ENCODE measurements at places on chromosomes 11 and 22. TPM values are rescaled to one million over a fixed set of nuclear protein-coding genes. Genes with fewer than 3 reads are reported as not detected.
A peak's percentile ranks its signal among the peaks of the same experiment; 100 is the strongest.

GRCh38 chr11:100730266-100730665, 43.2 kb downstream of the ARHGAP42 start:
- peaks cover 4% of the 10 kb centered on the region for H3K4me1 ChIP-seq
- DNase-seq, result no peak
- no peaks in the 10 kb centered on the region for H3K27me3 ChIP-seq
- no peaks in the 10 kb centered on the region for H3K36me3 ChIP-seq
- H3K4me3 ChIP-seq, result no peak overlapping the region

- H3K27me3 ChIP-seq, result no peaks in the 10 kb centered on the region
- H3K4me1 ChIP-seq, result no peaks in the 10 kb centered on the region
- no peak overlapping the region for H3K4me3 ChIP-seq
- H3K27ac ChIP-seq, result no peak overlapping the region
Measured at GRCh38 chr11:37688456-37688855, 1090.4 kb upstream of the RAG2 start.

SLC25A18 gene
- 0.26 TPM for total RNA-seq

- H3K27ac ChIP-seq, result no peak overlapping the region
- no peaks in the 10 kb centered on the region for H3K27me3 ChIP-seq
- H3K4me1 ChIP-seq, result peaks cover 48% of the 10 kb centered on the region
- no peak overlapping the region for H3K4me3 ChIP-seq
- H3K36me3 ChIP-seq, result no peaks in the 10 kb centered on the region
- DNase-seq, result peak; percentile 77
Measured at GRCh38 chr11:69375316-69376154, 81.6 kb downstream of the MYEOV start.

MYRF gene
- 2.8 TPM for total RNA-seq

- H3K36me3 ChIP-seq, result no peaks in the 10 kb centered on the region
- H3K4me1 ChIP-seq, result peaks cover 47% of the 10 kb centered on the region
- DNase-seq, result no peak
- H3K27ac ChIP-seq, result peak within 1 kb of the TSS; percentile 78
- H3K27me3 ChIP-seq, result peaks cover 57% of the 10 kb centered on the region
- H3K4me3 ChIP-seq, result peak within 1 kb of the TSS; percentile 42
Measured at GRCh38 chr11:62921201-62921572, at the start of gene CHRM1. Gene CHRM1, minus strand, starts transcription at chr11:62921363. Its CDS starts 10,263 bp downstream, at chr11:62911100.

GRCh38 chr22:35314161-35314942, 14.7 kb downstream of the TOM1 start:
- peak overlapping the region; percentile 85 for H3K27ac ChIP-seq
- peaks cover 74% of the 10 kb centered on the region for H3K4me1 ChIP-seq
- no peaks in the 10 kb centered on the region for H3K27me3 ChIP-seq
- no peak overlapping the region for H3K4me3 ChIP-seq
- DNase-seq, result peak; percentile 79

GRCh38 chr22:42439821-42440674, 7.8 kb upstream of the NFAM1 start:
- H3K4me3 ChIP-seq, result no peak overlapping the region
- DNase-seq, result no peak
- H3K27me3 ChIP-seq, result no peaks in the 10 kb centered on the region
- H3K27ac ChIP-seq, result no peak overlapping the region

- H3K27me3 ChIP-seq, result no peaks in the 10 kb centered on the region
- DNase-seq, result no peak
- H3K27ac ChIP-seq, result no peak overlapping the region
- peaks cover 63% of the 10 kb centered on the region for H3K36me3 ChIP-seq
- no peak overlapping the region for H3K4me3 ChIP-seq
- H3K4me1 ChIP-seq, result peaks cover 20% of the 10 kb centered on the region
Measured at GRCh38 chr22:41524809-41525449, 19.3 kb downstream of the POLR3H start.

DNA sequence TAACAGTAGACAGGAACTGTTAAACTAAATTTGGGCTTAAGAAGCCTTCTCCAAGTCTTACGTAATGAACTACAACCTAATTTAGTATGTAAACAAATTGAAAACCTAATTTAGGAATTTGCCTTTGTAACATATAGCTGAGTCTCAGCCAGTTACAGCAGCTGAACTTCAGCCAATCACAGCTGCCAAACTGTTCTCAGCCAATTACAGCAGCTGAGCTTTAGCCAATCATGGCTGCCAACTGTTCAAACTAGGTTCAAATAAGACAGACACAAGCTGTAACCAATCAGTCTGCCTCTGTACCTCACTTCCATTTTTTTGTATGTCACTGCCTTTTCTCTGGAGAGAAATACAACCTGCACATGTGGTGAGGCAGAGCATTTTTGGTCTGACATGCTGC, 95.0 kb upstream of the CD44 start:
- H3K27me3 ChIP-seq, result no peaks in the 10 kb centered on the region
- no peak overlapping the region for H3K27ac ChIP-seq
- no peak overlapping the region for H3K4me3 ChIP-seq
- no peak for DNase-seq
- H3K4me1 ChIP-seq, result peaks cover 52% of the 10 kb centered on the region

DNA sequence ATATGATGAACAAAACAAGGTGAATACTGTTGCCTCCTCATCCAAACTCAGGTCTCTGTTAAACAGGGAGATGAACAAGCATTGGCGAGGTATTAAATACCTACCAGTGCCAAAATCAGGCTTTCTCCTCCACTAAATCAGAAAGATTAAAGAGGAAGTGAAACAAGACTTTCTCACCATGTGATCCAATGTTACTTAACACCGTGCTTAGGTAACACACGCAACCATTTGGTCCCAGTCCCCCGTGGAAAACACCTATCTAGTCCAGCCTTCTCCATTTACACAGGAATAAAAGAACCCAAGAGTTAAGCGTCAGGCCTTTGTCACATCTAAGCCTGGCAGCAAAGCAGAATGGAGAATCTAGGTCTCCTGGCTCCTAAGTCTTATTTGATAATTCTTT, 34.5 kb downstream of the TENM4 start:
- H3K27me3 ChIP-seq, result no peaks in the 10 kb centered on the region
- H3K27ac ChIP-seq, result no peak overlapping the region
- H3K4me3 ChIP-seq, result no peak overlapping the region
- peaks cover 5% of the 10 kb centered on the region for H3K4me1 ChIP-seq
- H3K36me3 ChIP-seq, result no peaks in the 10 kb centered on the region

TESMIN gene
- 2.9 TPM for total RNA-seq

GRCh38 chr22:46537225-46537945, at the start of gene CELSR1:
Gene CELSR1, minus strand, starts transcription at chr22:46537620. Its CDS starts 450 bp downstream, at chr22:46537170.
- H3K36me3 ChIP-seq, result no peaks in the 10 kb centered on the region
- H3K4me3 ChIP-seq, result peak within 1 kb of the TSS; percentile 63
- H3K4me1 ChIP-seq, result peaks cover 42% of the 10 kb centered on the region
- no peak for DNase-seq
- H3K27me3 ChIP-seq, result peaks cover 37% of the 10 kb centered on the region

DNA sequence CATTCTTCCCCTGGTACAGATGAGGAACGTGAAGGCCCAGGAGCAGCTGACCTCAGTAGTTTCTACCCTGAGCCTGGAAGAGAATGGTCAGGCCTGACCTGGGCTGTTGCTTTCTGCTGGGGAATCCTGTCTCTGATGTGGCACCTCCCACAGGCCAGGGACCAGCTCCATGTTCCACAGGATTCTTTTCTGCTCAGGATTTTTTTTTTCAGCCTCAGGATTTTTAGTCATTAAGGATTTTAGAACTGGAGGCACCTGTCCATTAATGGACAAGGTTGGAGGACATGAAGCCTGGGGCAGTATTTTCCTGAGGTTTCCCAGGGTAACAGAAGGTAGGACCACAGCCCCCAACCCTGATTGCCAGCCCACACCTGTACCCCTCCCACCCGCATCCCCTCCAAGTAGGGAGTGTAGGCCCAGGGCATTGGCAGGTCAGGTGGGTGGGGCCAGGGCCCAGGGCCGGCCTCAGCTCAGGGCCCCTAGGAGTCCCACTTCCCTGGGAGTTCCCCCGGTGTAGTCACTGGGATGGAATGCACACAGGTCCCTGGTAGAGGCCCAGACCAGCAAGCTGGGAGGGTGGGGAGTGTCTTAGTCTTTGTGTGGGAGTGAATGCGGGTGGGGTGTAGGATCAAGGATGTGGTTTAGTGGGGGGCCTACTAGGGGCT, 16.1 kb downstream of the BIK start:
- no peaks in the 10 kb centered on the region for H3K27me3 ChIP-seq
- no peak overlapping the region for H3K4me3 ChIP-seq
- DNase-seq, result no peak
- peaks cover 19% of the 10 kb centered on the region for H3K4me1 ChIP-seq
- H3K36me3 ChIP-seq, result peaks cover 5% of the 10 kb centered on the region
- H3K27ac ChIP-seq, result no peak overlapping the region

DNA sequence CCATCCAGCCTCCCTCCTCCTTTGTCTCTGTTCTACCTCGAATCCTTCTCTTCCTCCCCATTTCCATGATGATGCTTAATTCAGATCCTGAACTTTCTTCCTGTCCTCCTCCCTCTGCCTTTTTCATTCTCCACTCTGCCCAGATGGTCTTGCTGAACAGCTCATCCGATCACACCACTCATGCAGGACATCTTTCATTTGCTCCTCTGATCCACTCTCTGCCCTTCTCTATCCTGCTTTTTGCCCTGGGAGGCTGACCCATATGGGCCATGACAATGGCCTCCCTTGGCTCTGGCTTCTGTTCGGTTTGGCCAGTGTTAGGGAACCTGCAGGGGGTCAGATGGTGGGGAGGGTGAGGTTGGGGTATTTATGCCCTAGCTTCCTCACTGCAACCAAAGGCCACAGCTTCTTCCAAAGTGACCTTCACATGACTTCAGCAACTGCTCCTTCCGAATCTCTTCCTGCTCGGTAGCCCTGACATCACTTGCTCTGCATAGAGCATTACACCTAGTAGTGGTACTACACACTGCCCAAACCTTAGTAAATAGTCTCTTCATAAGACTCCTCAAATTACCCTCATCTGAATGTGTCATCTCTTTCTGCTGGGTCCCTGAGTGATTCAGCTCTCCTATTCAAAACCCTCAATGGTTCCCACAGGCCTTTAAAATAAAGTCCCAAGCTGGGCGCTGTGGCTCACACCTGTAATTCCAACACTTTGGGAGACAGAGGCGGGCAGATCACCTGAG, 32.7 kb upstream of the MICAL2 start:
- H3K27ac ChIP-seq, result peak overlapping the region; percentile 84
- no peaks in the 10 kb centered on the region for H3K27me3 ChIP-seq
- DNase-seq, result peak; percentile 49
- no peak overlapping the region for H3K4me3 ChIP-seq
